ENCODE measurements at places on chromosomes 7 and 10. TPM values are rescaled to one million over a fixed set of nuclear protein-coding genes. Genes with fewer than 3 reads are reported as not detected.

GRCh38 chr10:33565231-33565630, 230.8 kb upstream of the NRP1 start:
- no peaks in the 10 kb centered on the region for H3K4me1 ChIP-seq
- no peaks in the 10 kb centered on the region for H3K27me3 ChIP-seq
- H3K27ac ChIP-seq, result no peak overlapping the region
- DNase-seq, result no peak
- no peak overlapping the region for H3K4me3 ChIP-seq
- no peaks in the 10 kb centered on the region for H3K36me3 ChIP-seq

GRCh38 chr7:69419934-69420333, 178.3 kb upstream of the AUTS2 start:
- H3K4me1 ChIP-seq, result no peaks in the 10 kb centered on the region
- no peaks in the 10 kb centered on the region for H3K36me3 ChIP-seq
- DNase-seq, result no peak
- no peak overlapping the region for H3K27ac ChIP-seq
- no peak overlapping the region for H3K4me3 ChIP-seq

DNA sequence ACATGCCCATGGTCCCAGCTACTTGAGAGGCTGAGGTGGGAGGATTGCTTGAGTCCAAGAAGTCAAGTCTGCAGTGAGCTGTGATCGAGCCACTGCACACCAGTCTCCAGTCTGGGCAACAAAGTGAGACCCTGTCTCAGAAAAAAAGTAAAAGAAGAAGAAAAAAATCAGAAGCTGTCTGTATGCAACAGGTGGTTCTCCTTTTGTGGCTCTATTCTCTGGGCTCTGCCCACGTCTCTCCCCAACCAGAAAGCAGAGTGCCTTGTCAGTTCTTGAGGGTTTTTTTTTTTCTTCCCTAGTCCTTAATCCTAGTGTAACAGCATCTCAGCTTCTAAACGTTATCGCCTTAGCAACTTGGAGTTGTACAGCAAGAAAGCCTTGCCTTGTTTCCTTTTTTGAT, 89.5 kb downstream of the PRKCQ start:
- DNase-seq, result no peak

GRCh38 chr7:135377171-135377570, 132.7 kb downstream of the CNOT4 start:
- no peak overlapping the region for H3K27ac ChIP-seq
- H3K36me3 ChIP-seq, result no peaks in the 10 kb centered on the region
- no peaks in the 10 kb centered on the region for H3K27me3 ChIP-seq
- no peak for DNase-seq
- H3K4me1 ChIP-seq, result no peaks in the 10 kb centered on the region

- DNase-seq, result no peak
- H3K4me1 ChIP-seq, result peaks cover 53% of the 10 kb centered on the region
- H3K4me3 ChIP-seq, result no peak overlapping the region
- H3K36me3 ChIP-seq, result no peaks in the 10 kb centered on the region
Measured at GRCh38 chr10:61975391-61975932, 74.0 kb downstream of the ARID5B start.

DNA sequence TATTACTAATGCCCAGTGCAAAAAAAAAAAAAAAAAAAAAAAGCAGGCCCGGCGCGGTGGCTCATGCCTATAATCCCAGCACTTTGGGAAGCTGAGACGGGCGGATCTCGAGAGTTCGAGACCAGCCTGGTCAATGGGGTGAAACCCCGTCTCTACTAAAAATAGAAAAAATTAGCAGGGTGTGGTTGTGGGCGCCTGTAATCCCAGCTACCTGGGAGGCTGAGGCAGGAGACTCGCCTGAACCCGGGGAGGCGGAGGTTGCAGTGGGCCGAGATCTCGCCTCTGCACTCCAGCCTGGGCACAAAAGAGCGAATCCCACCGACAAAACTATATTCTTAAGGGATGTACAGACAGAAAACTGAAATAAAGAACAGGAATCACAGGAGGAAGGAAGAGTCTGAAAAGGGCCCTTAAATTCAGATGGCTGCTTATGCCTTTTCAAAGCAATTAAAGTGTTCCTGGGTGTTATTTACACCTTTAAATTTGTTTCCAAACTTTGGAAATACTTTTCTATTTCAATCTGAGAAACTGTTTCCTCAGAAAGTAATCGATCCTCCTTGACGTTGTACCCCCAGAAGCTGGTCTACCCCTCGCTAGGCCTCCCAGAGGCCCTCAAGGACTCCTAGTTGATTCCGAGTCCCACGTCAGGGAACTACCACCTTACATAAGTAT, 2.0 kb upstream of the KMT2E start:
- no peaks in the 10 kb centered on the region for H3K36me3 ChIP-seq
- DNase-seq, result no peak
- peak overlapping the region; percentile 67 for H3K4me3 ChIP-seq
- H3K4me1 ChIP-seq, result peaks cover 45% of the 10 kb centered on the region
- H3K27ac ChIP-seq, result peak overlapping the region; percentile 99

GRCh38 chr10:3853016-3853415, 68.0 kb upstream of the KLF6 start:
- peak overlapping the region; percentile 84 for H3K27ac ChIP-seq
- no peak for DNase-seq
- no peaks in the 10 kb centered on the region for H3K27me3 ChIP-seq
- H3K4me3 ChIP-seq, result no peak overlapping the region
- H3K4me1 ChIP-seq, result peaks cover 43% of the 10 kb centered on the region

DNA sequence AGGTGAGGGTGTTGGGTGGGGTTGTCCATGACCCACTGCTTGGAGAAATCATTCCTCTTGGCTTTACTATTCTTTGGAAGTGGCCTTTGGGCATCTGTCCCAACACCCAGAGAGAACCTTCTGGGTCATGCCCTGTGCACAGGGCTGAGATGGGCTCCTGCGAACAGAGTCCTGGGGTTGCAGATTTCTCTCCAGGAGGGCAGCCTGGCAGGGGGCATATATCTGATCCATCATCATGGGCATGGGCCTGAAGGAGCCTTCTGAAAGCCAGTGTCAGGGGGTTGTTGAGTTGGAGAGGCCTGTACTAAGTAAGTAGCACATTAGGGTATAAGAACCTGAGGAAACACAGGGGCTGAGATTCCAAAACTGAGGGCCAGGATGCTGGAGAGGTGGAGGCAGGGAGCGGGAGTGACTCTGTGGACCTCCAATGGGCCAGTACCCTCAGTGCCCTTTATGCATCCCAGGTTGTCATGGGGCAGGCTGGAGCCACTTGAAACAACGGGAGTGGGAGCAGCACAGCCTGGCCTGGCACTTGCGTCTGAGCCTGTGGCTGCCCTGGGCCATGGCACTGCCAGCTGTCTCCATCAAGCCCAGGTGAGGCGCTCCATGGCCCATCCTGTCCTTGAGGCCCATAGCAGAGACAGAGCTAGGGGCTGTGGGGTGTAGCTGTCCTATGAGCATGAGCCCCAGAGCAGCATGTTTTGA, 203.7 kb downstream of the GRID1 start:
- H3K36me3 ChIP-seq, result no peaks in the 10 kb centered on the region
- H3K4me1 ChIP-seq, result no peaks in the 10 kb centered on the region
- no peak overlapping the region for H3K27ac ChIP-seq

GRCh38 chr7:115435178-115435577, 513.3 kb downstream of the MDFIC start:
- no peaks in the 10 kb centered on the region for H3K4me1 ChIP-seq
- DNase-seq, result no peak
- no peaks in the 10 kb centered on the region for H3K36me3 ChIP-seq
- no peak overlapping the region for H3K27ac ChIP-seq

GRCh38 chr7:17815318-17815717, 125.0 kb downstream of the SNX13 start:
- H3K36me3 ChIP-seq, result peaks cover 38% of the 10 kb centered on the region
- H3K27ac ChIP-seq, result no peak overlapping the region
- H3K27me3 ChIP-seq, result no peaks in the 10 kb centered on the region

GRCh38 chr10:98487649-98488048, 40.9 kb upstream of the HPS1 start:
- H3K27me3 ChIP-seq, result no peaks in the 10 kb centered on the region
- H3K4me1 ChIP-seq, result no peaks in the 10 kb centered on the region
- H3K4me3 ChIP-seq, result no peak overlapping the region
- H3K36me3 ChIP-seq, result no peaks in the 10 kb centered on the region
- no peak for DNase-seq
- no peak overlapping the region for H3K27ac ChIP-seq

DNA sequence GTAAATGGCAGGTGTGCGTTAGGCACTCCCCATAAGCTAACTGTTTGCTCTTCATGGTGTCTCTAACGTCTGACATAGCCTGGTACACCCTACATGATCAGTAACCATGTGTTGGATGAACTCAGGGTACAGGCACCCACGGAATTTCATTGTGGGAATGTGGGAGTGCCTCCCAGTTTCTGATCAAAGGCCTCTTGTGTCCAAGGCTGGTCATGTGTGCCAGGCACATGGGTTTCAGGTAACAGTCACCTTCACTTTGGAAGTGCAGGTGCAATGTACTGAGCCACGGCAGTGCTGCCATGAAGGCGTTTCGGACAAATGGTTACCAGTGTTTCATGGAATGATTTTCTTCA, 298.3 kb downstream of the DNAJB6 start:
- DNase-seq, result no peak
- no peaks in the 10 kb centered on the region for H3K27me3 ChIP-seq
- H3K27ac ChIP-seq, result no peak overlapping the region
- H3K4me3 ChIP-seq, result no peak overlapping the region

DNA sequence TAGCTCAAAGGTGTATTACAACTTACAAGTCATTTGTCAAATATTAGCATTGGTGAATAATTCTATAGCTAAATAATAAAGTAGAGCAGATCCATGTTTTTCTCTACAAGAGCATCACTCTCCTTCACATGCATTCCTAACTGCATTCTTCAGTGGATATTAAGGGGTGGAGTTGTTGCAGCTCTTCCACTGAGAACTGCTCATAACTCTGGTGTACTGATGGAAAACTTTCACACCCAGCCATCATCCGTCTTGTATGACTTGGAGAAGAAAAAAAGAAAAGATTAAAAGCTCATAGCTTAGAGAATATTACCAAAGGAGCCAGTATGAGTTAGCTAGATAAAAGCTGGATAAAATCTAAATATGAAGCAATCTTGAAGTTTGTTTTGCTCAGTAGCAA, 10.2 kb upstream of the FAM13C start:
- no peaks in the 10 kb centered on the region for H3K27me3 ChIP-seq
- no peaks in the 10 kb centered on the region for H3K4me1 ChIP-seq
- DNase-seq, result no peak
- H3K27ac ChIP-seq, result peak overlapping the region; percentile 25
- H3K36me3 ChIP-seq, result no peaks in the 10 kb centered on the region
- H3K4me3 ChIP-seq, result no peak overlapping the region

GRCh38 chr10:51010977-51011376, 63.3 kb upstream of the PRKG1 start:
- H3K4me1 ChIP-seq, result no peaks in the 10 kb centered on the region
- no peaks in the 10 kb centered on the region for H3K36me3 ChIP-seq
- H3K27me3 ChIP-seq, result no peaks in the 10 kb centered on the region
- no peak overlapping the region for H3K4me3 ChIP-seq
- DNase-seq, result no peak

GRCh38 chr7:118845791-118846190, 621.3 kb downstream of the ANKRD7 start:
- H3K36me3 ChIP-seq, result no peaks in the 10 kb centered on the region
- DNase-seq, result no peak
- H3K4me3 ChIP-seq, result no peak overlapping the region
- no peak overlapping the region for H3K27ac ChIP-seq
- no peaks in the 10 kb centered on the region for H3K4me1 ChIP-seq

- H3K4me3 ChIP-seq, result no peak overlapping the region
- H3K27me3 ChIP-seq, result no peaks in the 10 kb centered on the region
- H3K36me3 ChIP-seq, result no peaks in the 10 kb centered on the region
Measured at GRCh38 chr7:90834771-90835170, 238.7 kb downstream of the CDK14 start.

DNA sequence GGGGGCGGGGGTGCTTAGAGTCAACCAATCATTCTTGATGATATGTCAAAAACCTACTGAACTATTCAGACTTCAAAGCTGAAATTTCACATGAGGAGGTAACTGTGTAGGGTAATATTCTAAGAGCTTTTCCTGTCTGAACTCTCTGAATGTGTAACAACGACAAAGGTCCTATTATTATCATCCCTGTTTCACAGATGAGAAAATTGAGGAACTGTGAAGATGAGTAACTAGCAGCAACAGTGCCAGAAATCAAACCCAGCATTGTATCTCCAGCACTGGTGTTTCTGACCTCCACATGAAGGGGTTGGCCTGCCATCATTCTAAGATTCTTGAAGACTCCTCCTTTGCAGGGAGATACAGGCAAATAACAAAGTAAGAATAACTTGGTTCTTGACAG, 294.7 kb upstream of the AOAH start:
- no peaks in the 10 kb centered on the region for H3K27me3 ChIP-seq
- no peak for DNase-seq
- H3K4me1 ChIP-seq, result peaks cover 2% of the 10 kb centered on the region
- H3K4me3 ChIP-seq, result no peak overlapping the region
- no peaks in the 10 kb centered on the region for H3K36me3 ChIP-seq

DNA sequence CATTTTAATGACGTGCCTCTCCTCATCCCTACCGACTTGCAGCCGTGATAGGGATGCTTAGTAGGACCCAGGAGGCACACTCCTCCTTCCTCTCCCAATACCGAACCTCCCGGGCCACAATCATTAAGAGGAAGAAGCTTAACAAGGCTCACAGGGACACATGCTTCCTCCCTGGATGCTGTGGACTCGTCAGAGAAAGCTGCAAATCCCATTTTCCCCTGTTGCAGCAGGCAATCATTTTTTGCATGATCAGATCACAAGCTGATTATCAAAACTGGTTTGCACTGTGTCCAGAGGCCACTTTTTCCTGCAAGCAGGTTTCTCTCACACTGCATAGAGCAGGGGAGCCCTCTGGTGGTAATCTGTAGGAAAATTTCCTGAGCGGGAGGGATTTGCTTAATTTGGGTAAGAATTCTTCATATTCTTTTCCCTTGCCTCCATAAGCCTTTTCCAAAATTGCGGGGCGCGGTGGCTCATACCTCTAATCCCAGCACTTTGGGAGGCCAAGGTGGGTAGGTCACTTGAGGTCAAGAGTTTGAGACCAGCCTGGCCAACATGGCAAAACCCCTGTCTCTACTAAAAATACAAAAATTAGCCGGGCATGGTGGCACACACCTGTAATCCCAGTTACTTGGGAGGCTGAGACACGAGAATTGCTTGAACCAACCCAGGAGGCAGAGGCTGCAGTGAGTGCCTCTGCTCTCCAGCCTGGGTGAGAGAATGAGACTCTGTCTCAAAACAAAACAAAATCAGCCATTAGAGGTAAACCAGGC, 16.1 kb upstream of the LAMB4 start:
- DNase-seq, result no peak
- peak overlapping the region; percentile 33 for H3K4me3 ChIP-seq
- no peaks in the 10 kb centered on the region for H3K36me3 ChIP-seq
- H3K4me1 ChIP-seq, result peaks cover 44% of the 10 kb centered on the region

DLX6 gene
- total RNA-seq, result not detected

AP3M1 gene
- 26.5 TPM for total RNA-seq

MKI67 gene
- total RNA-seq, result 1.2 TPM

SPDYE2B gene
- not detected for total RNA-seq

PTPRZ1 gene
- 10.3 TPM for total RNA-seq

CYP2C8 gene
- not detected for total RNA-seq

Data from esophagus muscularis mucosa (tissue), 4 donors.